Hematopoietic multipotent progenitor cell treated with erythropoietin and hydrocortisone succinate and interleukin-3 and kit ligand, for 6 days (in vitro differentiated cells): ENCODE measurements at places on chromosomes 1 and 21.

- no peak for DNase-seq
Observed at GRCh38 chr1:210025870-210026269, 87.9 kb downstream of the SYT14 start.

DNA sequence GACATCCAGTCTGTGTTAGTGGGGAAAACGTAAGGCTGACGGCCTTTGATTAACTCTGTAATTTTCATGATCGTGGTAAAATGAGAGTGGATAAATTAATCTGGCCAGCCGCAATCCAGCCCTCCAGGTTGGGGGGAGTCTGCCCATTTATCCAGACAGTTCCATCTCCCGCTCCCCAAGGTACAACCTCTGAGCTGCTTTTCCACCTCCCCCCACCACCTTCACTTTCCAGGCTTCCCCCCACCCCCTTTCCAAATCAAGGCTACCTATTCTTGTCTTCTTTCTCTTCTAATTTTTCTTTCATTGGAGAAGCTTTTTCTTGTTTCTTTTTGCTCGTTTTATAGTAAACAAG lies 6.0 kb downstream of the MIER1 start:
- no peak for DNase-seq

GRCh38 chr1:169044971-169045370 lies 61.5 kb upstream of the ATP1B1 start:
- DNase-seq: no peak

DNA sequence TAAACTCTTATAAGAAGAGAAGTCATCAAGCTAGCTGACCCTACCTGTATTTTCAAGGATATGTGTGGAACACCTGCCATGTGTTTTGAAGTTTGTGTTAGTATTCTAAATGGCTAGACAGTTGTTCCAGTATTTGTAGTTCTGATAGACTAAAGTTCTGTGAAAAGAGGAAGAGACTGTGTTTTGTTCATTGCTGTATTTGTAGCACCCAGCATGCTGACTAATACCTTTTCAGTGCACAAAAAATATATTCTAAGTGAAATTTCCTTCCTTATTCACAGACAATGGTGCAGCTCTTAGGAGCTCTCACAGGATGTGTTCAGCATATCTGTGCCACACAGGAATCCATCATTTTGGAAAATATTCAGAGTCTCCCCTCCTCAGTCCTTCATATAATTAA lies 8.2 kb upstream of the METTL18 start:
- no peak for DNase-seq

- DNase-seq: no peak
Observed at GRCh38 chr1:178267646-178268094, 173.8 kb downstream of the RASAL2 start.

GRCh38 chr1:226529891-226530290 lies 18.7 kb upstream of the STUM start:
- DNase-seq: no peak

- no peak for DNase-seq
Observed at GRCh38 chr1:100995198-100995988, 30.2 kb downstream of the DPH5 start.

DNA sequence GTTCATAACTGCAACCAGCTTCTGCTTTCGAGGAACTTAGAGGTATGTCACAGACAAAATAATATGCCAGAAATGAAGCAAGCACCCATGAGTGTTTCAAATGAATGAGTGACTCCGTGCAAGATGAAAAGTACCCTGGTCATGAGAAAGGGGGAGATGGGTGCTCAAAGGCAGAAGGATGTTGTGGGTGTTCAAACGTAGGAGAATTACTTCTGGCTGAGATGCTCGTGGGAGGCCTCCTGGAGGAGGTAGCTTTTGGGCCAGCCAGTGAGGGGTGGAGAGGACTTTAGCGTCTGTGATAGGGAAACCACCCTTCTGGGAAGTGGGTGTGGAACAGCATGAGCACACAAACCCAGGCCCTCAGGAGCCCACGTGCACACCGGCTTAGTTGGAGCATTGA lies 113.8 kb downstream of the SYF2 start:
- DNase-seq: no peak

GRCh38 chr1:117664314-117664713 lies 58.5 kb downstream of the TENT5C start:
- no peak for DNase-seq

DNA sequence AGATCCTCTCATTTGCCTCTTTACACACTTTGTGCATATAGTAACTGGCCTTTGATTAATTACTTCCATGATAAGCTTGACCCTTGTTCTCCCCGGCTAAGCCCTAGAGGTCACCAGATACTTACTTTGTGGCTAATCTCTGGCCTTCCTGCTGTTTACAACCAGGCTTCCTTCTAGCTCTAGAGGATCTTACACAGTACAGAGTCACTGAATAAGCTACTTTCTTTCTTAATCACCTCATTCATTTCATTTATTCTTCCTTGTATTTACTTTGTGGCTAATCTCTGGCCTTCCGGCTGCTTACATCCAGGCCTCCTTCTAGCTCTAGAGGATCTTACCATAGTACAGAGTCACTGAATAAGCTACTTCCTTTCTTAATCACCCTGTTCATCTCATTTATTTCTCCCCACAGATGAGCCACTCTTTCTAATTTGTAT lies 144.3 kb upstream of the C1orf21 start:
- DNase-seq: peak; percentile 39

DNA sequence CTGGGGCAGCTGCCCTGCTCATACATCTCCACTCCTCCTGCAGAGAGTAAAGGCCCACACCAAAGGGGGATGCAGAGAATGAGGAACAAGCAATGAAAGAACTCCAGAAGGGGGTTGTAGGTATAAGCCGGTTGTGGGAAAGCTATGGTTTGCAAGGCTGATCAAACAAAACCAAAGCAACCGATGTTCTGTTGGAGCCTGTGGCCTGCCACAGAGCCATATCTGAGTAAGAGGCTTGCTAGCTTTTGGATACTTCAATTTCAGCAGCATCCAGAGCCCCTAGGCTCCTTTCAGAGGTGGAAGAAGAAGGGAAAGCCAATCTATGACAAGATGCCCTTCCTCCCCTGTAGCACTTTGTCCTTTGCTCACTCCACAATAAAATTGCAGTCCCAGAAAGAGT lies 163.2 kb downstream of the RRAGC start:
- no peak for DNase-seq

DNA sequence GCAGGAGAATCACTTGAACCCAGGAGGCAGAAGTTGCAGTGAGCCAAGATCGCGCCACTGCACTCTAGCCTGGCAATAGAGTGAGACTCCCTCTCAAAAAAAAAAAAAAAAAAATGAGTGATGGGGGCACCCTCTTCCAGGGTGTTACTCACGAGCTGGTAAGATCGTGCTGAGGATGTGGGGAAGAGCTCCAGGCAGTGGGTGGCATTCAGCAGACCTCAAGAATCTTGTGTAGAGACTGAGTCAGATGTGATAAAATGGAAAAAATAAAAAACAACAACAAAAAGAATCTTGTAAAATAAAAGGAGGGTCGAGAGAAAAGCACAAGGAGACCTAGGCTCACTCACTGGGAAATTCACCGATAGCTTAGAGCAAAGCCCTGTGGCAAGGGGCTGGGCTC lies 38.5 kb downstream of the EPHA2 start:
- DNase-seq: no peak

DNA sequence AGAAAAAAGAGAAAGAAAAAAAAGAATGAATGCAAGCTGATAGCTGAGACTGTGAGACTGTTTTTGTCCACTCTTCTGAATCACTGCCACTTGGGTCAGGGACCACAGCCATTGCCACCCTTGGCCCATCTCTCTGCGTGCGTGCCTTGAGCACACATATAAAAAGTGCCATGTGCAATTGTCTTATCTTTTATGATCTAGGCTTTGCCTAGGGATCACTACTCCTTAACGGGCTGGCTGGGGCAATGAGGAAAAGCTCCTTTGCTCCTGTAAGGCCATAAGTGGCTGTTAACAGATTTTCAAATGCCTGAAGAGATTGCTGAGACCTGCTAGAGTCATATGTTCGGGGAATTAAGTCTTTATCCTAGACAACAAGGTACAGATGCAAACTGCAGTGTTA lies 8.2 kb downstream of the SPATA46 start:
- no peak for DNase-seq

- DNase-seq: no peak
Observed at GRCh38 chr1:53781654-53782053, 42.7 kb upstream of the GLIS1 start.

- DNase-seq: peak; percentile 28
Observed at GRCh38 chr21:14438211-14438610, 55.3 kb upstream of the HSPA13 start.

- no peak for DNase-seq
Observed at GRCh38 chr1:97791251-97791650, 129.6 kb downstream of the DPYD start.

GRCh38 chr1:244234009-244234643 lies 183.0 kb downstream of the ZBTB18 start:
- no peak for DNase-seq

- DNase-seq: peak; percentile 54
Observed at GRCh38 chr21:43727519-43728153, 8.7 kb downstream of the PDXK start.

GRCh38 chr1:108845446-108845845 lies 11.4 kb downstream of the AKNAD1 start:
- no peak for DNase-seq

GRCh38 chr1:92743221-92743620 lies 41.7 kb downstream of the EVI5 start:
- peak; percentile 13 for DNase-seq

- DNase-seq: peak; percentile 63
Observed at GRCh38 chr1:938088-938683, 14.5 kb downstream of the SAMD11 start.

- no peak for DNase-seq
Observed at GRCh38 chr21:46052703-46053651, 44.9 kb upstream of the COL6A2 start.

- DNase-seq: no peak
Observed at GRCh38 chr1:5508669-5509330, 483.4 kb downstream of the NPHP4 start.

DNA sequence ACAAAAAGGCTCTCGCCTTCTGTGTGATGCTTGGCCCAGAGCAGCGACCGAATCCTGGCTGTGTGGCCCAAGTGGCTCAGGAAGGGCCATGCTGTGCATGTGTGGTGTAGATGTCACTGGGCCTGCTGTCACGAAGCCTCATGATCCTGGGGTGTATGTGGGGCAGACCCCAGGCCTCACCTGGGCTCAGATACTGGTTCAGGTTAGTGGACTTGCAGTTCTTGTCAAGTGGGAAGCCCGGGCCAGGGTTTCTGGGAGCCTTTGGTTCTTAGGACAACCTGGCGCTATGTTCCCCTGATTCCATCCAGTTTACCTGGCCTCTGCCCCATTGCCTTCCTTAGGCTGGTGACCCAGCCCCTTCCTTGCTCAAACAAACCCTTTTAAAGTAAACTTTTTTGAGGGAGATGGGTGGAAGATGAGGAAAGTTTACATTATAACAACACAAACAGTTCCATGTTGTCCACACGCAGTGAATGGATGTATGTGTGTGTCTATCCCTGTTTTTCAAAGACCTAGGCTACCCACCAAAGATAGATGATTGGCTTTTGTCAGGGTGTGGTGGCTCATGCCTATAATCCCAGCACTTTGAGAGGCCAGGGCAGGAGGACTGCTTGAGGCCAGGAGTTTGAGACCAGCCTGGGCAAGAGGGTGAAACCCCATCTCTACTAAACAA lies 84.3 kb downstream of the UCK2 start:
- DNase-seq: no peak

DNA sequence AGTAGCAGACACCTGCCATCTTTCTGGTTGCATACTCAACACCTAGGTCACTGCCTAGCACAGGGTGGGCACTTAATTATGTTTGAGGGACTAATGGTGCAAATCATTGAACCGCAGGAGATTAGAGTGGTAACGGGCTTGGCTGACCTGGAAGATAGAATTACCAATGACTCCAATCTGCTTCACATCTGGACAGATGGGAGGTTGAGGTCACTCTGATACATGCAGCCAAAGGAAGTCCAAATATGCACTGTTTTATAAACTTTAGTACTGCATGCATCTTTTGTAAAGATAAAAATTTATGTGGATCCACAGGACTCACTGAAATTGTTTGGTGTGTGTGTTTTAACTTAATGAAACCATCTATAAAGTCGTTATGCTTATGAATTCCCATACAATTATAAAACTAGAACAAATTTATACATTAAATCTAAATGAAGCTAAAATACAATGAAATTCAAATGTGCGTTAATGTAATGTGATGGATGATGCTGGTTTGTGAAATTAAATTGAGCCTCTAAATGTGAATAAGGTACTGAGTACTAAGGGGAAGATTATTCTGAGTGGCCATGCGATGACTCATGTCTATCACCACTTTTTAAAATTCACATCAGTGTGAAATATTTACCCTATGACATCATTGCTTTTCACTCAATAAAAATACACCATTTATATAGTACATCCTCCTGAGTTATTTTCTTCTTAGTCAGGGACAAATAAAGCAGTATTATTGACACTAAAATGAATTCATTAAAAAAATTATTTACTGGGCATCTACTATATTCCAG lies 224.7 kb upstream of the FAM78B start:
- no peak for DNase-seq

- DNase-seq: peak; percentile 47
Observed at GRCh38 chr1:229070168-229070567, 200.7 kb upstream of the RAB4A start.

DNA sequence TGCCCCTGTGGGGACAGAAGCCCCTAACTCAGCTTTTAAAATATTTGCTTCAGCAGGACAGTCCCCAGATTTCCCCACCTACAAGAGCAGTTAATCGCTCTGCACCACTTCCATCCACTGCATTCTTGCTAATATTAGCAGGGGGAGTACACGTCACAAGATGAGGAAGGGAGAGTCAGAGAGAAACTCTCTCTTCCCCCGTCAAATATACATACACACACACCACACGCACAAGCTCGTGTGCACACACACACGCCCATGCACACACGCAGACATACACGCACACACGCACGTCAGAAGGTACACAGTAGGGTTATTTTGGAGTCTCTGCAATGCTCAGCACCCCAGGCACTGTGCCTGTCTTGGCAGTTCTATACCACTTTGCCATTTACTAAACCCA lies 2.1 kb downstream of the CLCA1 start:
- no peak for DNase-seq

DNA sequence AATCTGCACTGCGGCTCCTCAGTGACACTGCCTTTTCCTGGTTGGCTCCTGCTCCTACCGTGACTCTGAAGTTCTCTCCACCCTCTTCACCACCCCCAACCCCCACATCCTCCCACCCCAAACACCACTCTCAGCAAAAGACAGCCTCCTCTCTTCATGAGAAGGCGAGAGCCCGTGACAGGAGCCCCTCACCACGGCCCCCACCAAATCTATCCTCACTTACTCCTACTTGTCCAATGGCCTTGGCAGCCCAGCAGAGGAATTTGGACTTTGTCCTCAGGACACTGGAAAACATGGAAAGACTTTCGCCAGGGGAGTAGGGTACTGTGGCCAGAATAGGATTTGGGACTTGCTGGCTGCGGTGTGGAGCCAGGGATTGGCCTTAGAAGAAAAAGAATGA lies 6.9 kb downstream of the TMEM125 start:
- no peak for DNase-seq

- peak; percentile 76 for DNase-seq
Observed at GRCh38 chr1:206606867-206607266, 5.4 kb downstream of the EIF2D start.

GRCh38 chr1:46062651-46063319 lies 69.6 kb downstream of the PIK3R3 start:
- DNase-seq: peak; percentile 13

- DNase-seq: no peak
Observed at GRCh38 chr1:179231923-179232322, 2.4 kb upstream of the ABL2 start.

- no peak for DNase-seq
Observed at GRCh38 chr1:210234329-210234757, 1.7 kb downstream of the SERTAD4 start.
